ENCODE measurements at places on chromosomes 3 and 15.
A peak's percentile ranks its signal among the peaks of the same experiment; 100 is the strongest.

- no peak for DNase-seq
These were observed 3.8 kb upstream of the FOXB1 start for GRCh38 chr15:60000113-60000823.

DNA sequence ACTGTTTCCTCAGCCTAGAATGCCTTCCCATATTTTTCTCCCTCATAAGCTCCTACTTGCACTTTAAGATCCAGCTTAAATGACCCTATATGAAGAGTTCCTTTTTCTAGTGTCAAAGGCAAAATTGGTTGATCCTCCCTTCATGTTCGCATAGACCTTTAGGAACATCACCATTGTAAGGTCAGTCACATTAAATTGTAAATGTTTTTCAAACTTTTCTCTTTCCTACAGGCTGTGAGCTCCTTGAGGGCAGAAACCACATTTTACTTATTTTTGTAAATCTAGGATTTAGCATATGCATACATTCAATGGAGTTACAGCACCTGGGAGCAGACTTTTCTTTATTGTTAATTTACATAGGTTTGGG, 813 bp downstream of the SMCO1 start:
- DNase-seq = no peak

- DNase-seq = no peak
These were observed 35.6 kb downstream of the SMAD3 start for GRCh38 chr15:67100801-67101581.

DNA sequence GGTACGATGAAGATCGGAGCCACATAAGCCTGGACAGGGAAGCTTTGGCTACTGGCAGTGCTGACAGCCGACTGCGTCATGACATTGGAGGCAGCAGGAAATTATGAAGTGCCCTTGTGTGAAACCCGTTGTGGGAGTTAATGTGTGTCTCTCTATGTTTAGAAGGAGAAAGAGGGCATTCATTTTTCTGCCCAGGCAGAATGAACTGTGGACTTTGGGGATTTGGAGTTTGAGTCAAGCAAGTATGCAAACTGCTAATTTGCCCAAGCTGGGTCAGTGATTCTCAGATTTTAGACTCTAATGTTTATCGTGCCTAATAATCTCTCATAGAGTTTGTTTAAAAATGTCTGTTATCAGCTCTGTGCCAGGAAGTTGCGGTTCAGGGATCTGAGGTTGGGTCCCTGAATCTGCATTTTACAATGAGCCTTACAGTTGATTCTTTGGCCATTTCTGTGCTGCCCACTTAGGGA, 5.6 kb downstream of the CTXND1 start:
- DNase-seq = no peak

DNA sequence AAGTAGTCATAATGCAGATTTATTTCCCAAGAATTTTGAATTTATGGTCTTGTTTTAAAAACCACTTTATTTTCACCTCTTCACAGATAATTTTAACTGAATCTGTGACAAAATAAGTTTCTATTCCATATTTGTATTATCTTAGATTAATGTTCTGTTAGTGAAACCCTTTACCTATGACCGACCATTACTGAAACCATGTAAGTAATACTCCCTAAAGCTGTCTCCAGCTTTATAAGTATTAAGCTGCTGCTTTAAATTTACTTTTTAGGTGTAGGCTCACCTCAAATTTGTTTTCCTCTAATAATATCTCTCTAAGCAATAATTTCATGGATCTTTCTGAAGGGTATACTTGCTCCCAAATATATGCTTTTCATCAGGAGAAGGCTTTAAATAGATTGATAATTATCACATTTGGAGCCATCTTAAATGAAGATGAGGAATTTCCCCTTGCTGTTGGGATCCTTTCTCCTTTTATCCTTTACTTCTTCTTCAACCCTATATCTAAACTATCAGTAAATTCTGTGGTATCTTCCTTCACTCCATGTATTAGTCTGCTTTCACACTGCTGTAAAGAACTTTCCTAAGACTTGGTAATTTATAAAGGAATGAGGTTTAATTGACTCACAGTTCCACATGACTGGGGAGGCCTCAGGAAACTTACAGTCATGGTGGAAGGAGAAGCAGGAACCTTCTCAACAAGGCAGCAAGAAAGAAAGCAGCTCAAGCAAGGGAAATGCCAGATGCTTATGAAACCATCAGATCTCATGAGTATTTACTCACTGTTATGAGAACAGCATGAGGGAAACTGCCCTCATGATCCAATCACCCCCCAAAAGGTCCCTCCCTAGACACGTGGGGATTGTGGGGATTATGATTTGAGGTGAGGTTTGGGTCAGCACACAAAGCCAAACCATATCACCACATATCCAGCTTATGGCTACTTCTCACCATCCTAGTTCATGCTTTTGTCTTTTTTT, 92.3 kb upstream of the P2RY1 start:
- DNase-seq = no peak

DNA sequence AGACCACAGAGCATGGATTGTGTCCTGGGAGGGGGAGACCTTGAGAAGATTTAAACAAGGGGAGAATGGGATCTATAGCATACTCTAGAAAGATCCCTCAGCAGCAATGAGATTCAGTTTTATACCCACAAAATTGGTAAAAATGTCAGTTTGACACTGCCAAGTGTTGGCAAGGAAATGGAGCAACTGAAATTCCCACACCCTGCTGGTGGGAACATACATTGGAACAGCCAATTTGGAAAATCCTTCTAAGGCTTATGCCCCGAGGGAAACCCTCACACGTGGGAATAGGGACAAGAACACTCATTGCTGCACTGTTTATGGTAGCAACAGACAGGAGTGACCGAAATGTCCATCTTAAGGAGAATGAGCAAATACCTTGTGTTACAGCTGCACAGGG, 5.0 kb upstream of the DNAJB8 start:
- no peak for DNase-seq

- DNase-seq = no peak
These were observed 110.6 kb upstream of the SAMMSON start for GRCh38 chr3:69888943-69889315.

DNA sequence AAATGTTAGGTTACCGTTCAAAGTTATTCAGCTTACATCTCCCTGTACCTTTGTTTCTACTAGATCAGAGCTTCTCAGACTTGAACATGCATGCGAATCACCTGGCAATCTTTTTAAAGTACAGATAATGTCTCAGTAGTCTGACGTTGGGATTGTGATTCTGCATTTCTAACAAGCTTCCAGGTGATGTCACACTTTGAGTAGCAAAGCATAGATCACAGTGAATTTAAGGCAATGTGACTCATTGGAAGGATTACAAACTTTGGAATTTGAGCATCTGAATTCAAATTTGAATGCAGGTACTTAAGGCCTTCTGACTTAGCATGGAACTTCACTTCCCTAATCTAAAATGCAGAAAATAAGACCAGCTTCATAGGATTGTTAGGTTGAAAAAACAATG, 10.8 kb upstream of the ZMAT3 start:
- DNase-seq = no peak

DNA sequence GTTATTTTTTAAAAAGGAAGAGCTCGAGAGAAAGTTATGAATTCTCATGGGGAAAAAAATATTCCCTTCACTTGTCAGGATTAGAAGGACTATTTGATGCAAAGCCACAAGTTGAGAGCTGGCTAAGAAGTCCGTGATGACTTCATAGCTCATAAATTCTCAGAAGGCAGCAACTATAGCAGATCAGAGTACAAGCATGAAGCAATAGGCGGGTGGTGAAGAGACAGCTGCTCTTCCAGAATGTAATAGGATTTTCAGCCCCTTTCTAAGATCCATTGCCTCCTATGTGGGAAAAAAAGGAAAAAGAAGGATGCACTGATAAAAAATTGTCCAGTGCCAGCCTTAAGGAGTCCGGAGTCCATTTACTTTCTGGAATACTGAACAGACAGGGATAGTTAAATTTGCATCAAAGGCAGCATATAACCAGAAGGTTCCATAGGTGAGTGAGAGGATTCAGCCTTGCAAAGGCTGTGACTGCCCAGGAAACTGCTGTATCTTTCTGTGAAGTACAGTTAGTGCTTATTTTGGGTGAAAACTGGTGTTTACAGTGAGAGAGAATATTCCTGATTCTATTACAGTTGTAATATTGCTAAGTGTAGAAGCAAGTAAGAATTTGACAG, 929.5 kb upstream of the ALCAM start:
- peak; percentile 89 for DNase-seq

DNA sequence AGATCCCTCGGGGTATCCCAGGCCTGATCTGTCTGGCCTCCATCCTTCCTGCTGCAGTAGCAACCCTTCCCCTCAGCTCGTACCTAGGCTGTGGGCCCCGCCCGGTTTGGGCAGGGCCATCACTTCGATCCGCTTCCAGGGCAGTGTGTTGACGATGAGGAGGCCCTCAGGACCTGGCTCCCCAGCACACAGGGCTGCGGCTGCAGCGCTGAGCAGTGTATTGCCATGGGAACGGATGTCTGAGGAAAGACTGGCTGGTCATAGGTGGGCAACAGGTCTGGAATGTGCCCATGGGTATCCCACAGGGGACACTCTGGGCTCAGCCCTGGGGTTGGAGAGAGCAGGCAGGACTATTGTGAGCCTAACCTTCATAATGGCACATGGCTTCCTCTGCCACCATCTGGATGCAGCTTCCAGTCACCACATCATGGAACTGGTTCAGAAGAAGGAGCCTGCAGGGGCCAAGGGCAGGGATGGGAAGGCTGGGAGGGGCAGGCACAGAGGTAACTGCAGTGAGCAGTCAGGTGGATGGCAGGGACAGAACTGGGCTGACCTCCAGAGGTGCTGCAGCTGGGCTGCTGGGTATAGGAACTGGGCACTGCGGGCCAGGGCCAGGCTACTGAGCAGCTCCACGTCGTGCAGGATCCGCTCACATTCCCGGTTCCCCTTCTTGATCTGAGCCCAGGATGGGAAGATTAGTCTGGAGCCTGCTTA, 8.7 kb downstream of the MAN2C1 start:
- DNase-seq = no peak

- DNase-seq = no peak
These were observed 79.8 kb downstream of the RHCG start for GRCh38 chr15:89416339-89417183.

DNA sequence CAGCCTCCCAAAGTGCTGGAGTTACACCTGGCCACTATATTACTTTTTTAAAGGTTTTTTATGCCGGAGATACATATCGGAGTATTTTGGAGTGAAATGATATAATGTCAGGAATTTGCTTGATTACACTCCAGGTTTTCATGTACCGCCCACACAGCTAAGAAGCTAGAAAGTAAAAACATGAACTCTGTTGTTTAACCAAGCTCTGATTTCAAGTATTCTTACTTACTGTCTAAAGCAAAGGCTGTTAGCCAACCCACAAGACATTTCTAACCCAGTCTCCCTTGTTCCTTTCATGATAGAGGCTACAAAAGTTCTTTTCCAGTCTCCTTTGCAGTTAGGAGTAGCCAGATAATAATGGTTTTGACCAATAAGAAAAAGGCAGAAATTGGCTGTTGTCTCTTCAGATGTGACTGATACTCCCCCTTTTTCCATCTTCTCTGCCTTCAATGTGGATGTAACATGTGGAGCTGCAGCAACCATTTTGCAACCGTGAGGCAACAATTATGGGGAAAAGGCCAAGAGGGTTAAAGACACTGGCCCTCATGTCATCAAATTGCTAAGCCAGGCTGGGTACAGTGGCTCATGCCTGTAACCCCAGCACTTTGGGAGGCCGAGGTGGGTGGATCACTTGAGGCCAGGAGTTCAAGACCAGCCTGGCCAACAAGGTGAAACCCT, 6.1 kb upstream of the CP start:
- no peak for DNase-seq

GRCh38 chr3:156892701-156893100, 66.5 kb downstream of the LEKR1 start:
- peak; percentile 25 for DNase-seq

DNA sequence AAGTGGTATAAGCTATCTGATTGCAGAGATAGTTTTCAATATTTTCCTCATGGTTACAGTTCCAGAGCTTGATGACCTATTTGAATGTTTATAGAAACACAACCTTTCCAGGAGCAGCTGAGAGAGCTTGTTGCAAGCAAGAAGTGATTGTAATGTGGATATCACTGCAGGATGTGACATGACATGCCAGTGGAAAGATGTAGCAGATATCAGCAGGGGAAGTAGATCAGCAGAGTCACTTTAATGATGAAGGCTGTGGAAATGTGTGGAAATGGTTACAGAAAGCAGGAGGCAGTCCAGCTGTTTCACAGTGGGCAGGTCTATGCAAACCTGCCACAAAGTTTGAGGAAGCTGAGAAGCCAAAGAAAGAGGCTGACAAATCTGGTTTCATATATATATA, 21.0 kb downstream of the TMEM158 start:
- DNase-seq = no peak

GRCh38 chr3:65539616-65540015, 499.1 kb downstream of the MAGI1 start:
- DNase-seq = no peak

Data from fibroblast of skin of left quadriceps (primary cell).